RWPE2 (cell line): ENCODE measurements at places on chromosomes 13 and 19.

GRCh38 chr19:41324921-41325639, 15.1 kb downstream of the CCDC97 start:
- peak; percentile 89 for DNase-seq

DNA sequence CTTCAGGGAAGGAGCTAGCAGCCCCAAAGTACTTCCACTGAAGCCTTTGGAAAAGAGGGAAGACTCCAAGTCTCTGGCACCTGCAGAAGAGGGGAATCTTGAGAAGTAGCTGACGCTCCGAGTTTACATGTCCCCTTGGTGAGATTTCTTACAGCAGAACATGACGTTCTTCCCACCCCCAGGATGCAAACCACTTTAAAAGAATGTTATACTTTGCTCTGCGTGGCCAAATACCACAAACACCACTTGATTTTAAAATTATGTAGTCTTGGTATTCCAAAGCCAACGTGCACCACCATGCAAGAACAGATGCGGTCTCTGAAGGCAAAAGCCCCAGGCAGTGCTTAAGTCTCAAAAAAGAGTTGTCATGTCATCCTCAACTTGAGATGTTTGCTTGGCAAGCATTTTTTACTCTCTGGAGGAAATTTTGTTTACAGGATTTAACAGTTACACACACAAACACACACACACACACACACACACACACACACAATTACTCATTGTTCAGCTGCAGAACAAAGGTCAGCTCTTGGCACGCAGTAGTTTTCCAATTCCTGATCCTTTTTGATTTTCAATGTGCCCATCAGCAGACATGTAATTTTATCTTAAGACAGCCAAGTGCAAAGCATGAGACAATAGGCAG, 106.1 kb downstream of the RGCC start:
- DNase-seq = no peak

- no peak for DNase-seq
Measured at GRCh38 chr19:27660428-27660827, 1552.5 kb downstream of the UQCRFS1 start.

- no peak for DNase-seq
Measured at GRCh38 chr13:96072392-96072791, 17.5 kb upstream of the HS6ST3 start.
